ENCODE measurements at places on chromosomes 12 and 14. TPM values are rescaled to one million over a fixed set of nuclear protein-coding genes. Genes with fewer than 3 reads are reported as not detected.

The RIMBP2 gene
- total RNA-seq = not detected

The DPPA3 gene
- total RNA-seq = not detected

The LGR5 gene
- not detected for total RNA-seq

The LUM gene
- total RNA-seq = 46.1 TPM

The SMAGP gene
- 15.6 TPM for total RNA-seq

The FCF1 gene
- 37.1 TPM for total RNA-seq

The ACOT4 gene
- 0.54 TPM for total RNA-seq

The KSR2 gene
- not detected for total RNA-seq

The MDP1 gene
- 16.7 TPM for total RNA-seq

- no peak for DNase-seq
Measured at GRCh38 chr12:85779768-85780167, 56.4 kb downstream of the RASSF9 start.

- no peak for DNase-seq
Measured at GRCh38 chr14:64711039-64711438, 6.8 kb downstream of the PLEKHG3 start.

GRCh38 chr12:31324845-31325523 lies 966 bp downstream of the SINHCAF start:
- DNase-seq = peak; percentile 49

- no peak for DNase-seq
Measured at GRCh38 chr14:97070259-97070658, 273.1 kb downstream of the VRK1 start.

GRCh38 chr12:132075714-132076553 lies 68.2 kb downstream of the DDX51 start:
- no peak for DNase-seq

DNA sequence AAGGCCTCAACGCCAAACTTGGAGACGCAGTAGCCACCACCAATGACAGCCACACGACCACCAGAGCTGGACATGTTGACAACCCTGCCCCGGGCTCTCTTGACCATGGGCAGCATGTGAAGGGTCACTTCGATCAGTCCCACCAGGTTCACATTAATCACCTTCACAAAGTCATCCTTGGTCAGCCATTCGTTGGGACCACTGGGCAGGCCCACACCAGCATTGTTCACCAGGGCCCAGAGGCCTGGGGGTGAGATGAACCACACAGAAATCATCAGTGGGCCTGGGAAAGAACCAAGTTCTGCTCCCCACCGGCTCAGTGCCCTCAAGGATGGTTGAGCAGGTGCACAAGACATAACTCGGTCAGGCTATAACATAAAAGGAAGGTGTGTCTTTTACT lies 4.0 kb downstream of the SDR9C7 start:
- no peak for DNase-seq

DNA sequence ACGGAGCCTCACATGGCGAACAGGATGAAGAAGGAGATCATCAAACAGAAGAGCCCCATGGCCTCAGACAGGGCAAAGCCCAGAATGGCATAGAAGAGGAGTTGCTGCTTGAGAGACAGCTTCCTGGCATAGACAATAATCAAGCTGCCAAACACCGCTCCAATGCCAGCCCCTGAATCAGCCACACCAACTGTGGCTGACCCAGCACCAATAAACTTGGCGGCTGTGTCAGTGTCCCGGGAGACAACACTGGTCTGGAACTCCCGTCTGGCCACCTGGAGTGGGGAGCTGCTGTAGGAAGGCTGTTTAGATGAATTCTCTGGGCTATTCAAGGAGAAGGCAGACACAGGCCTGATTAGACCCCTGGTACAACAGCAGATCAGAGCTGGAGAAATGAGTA lies 100.1 kb downstream of the HEATR5A start:
- no peak for DNase-seq

GRCh38 chr12:66693901-66694513 lies 15.1 kb upstream of the GRIP1 start:
- DNase-seq = peak; percentile 69

DNA sequence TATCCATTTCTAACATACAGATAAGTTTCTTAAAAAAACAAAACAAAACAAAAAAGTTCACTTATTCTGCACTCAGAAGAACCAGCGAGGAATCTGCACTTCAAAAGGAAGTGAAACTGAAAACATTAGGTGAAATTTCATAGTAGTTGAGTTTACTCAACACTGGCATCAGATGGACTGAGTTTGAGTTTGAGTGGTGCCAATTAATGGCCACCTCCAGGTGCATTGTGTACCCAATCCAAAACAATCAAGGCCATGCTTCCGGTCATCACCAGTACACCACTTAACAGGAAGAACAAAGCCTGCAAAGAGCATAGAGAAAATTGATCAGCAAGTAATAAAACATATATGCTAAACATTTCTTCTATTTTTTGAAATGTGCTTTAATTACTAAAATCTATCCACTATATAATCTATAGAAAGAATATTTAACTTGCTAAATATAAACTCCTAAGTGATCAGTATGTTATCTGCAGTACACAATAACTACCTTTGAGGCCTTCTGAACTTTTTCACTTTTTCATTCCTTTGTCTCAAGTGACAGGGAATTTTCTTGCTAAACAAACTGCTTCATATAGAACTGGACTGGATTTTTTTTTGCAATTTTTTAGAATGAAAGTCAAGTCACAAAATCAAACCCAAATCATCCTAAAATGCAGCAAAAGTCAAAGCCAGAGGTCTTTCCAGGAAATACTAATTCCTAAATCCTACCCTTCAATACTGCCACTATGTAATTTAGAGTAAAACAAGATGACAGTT lies 11.5 kb downstream of the SLC38A2 start:
- no peak for DNase-seq

DNA sequence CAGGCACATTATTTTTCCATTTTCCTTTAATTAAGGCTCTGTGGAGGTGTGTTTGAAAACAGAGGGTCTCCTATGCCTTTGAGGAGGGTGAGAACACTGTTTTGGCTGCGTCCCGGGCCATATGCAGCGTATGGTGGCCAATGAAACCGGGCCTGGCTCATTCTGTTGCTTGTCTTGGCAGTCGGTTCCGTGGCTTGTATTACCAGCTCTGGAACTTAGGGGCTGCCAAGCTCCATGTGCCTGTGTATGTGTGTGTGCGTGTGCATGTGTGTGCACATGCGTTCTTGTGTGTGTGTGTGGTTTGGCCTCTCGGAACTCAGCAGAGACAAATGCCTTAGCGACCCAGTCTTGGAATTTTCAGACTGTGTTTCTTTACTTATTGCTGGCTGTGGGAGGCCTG lies 2.7 kb downstream of the JDP2 start:
- DNase-seq = peak; percentile 58

DNA sequence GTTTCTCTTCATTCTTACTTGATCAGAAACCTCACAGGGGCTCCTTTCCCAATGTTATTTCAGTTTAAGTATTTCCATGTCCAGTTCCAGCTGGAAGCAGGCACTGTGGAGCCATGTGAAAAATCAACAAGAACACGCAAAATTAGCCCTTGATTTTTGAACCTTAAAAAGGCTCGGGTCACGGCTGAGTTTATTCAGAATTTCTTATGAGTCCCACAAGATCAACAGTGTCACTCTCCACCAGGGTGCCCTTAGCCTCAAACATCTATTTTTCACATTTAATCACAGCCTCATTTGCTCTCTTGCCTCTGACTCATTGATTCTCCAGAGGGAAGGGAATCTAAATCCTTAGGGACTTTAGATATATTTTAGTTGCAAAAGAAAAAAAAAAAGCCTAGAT lies 157.7 kb upstream of the AVPR1A start:
- no peak for DNase-seq

DNA sequence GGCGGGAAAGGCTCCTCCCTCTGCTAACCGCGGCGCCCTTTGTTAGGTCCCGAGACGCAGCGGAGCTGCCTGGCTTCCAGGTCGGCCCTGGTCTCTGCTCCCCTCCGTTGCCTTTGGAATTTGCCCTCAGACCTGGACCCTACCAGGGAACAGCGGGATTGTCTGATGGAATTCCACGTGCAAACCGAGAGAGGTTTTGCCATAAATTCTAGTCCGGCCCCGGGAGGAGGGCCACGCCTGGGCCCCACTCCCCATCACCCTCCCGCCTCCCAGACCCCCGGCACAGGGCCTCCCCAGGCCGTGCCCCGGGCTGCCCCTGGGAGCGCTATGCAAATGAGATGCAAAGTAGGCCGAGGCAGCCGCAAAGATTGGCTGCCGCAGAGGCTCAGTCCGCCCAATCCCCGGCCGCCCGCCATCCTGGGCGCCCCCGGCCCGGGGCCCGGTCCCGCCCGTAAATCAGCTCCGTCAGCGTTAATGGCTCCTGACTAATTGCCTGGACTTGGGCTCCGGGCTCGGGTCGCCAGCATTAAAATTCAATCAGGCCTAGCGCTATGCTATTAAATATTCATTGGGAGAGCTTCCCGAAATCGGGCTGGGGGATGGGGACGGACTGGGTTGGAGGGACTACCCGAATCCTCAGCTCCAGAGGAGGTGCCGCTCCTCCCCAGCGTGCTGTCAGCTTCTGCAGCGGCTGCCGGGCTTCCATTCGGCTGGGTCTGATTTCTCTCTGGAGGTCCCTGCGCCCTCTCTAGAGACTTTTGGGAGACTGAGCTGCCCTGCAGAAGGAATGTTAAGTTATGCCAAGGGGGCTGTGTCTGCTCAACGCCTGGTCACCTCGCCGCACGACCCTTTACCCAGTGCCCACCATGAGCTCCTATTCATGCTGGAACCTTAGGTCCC lies 15.7 kb upstream of the FIGNL2 start:
- no peak for DNase-seq

DNA sequence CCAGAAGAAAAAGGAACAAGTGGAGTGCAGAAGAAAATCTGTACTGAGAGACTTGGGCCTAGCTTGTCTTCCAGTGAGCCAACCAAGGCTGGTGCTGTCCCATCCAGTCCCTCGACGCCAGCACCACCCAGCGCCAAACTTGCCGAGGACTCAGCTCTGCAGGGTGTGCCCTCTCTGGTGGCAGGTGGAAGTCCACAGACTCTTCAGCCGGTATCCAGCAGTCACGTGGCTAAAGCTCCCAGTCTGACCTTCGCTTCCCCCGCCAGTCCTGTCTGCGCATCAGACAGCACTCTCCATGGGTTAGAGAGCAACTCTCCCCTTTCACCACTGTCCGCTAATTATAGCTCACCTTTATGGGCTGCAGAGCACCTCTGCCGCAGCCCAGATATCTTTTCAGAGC lies 15.6 kb downstream of the CIPC start:
- DNase-seq = no peak

DNA sequence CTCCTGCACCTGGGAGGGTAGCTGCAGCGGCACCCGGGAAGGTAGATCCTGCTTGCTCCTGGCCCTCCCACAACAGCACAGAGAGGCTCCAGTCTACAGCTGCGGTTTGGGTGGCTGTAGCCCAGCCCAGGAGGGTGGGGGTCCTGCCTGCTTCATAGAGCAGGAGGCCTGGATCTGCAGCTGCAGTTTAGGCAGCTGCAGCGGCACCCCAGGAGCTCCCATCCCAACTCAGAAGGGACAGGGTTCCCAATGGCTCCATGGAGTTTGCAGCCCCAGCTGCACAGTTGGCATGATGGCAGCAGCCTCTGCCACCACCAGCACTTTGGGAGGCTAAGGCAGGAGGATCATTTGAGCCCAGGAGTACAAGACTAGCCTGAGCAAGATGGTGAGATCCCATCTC lies 38.5 kb downstream of the TIMELESS start:
- DNase-seq = no peak

DNA sequence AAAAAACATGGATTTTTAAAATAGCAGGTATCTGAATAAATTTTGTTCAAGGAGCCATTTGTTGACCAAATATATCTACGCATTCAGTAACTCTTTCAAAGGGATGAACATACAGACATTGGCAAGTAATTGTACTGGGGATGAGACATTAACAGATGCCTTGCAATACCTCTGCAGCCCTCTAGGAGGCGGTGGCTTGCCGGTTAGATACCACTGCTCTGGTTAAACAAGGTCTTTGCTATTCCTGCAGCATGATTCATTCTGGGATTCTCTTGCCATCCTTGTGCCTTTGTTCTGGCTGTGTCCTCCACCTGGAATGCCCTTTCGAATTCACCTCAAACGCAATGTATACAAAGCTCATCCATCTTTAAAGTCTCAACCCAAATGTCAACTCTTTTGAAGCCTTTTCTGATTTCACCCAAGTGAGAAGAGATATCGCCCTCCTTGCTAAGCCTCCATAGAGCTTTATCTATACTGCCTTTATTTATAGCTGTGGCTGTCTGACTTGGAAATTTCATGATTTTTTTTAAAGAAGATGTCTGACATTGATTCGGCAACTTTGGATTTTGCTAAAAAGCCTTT lies 131.0 kb upstream of the SRRM4 start:
- DNase-seq = no peak

DNA sequence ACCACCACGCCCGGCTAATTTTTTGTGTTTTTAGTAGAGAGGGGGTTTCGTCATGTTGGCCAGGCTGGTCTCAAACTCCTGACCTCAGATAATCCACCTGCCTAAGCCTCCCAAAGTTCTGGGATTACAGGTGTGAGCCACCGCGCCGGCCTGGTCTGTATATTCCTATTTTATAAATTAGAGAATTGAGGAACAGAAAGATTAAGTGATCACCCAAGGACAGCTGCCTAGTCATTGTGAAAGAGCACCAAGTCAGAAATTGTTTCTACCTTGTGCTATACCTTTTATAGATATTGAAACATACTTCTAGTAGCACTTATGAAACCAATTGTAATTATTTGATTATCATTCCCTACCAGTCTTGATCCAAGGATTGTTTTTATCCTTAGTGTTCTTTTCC lies 1.9 kb downstream of the KNTC1 start:
- no peak for DNase-seq

DNA sequence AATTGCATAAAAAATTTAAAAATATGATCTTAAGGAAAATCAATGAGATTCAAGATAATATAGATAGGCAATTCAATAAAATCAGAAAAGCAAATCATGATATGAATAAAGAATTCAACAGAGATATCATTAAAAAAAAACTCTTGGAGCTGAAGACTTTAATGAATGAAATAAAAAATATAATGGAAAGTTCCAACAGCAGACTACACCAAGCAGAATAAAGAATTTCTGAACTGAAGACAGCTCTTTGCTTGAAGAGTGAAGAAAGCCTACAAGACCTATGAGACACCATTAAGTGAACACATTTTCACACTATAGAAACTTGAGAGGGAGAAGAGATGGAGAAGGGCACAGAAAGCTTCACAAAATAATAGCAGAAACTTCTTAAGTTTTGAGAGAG lies 45.9 kb downstream of the PLBD1 start:
- no peak for DNase-seq

DNA sequence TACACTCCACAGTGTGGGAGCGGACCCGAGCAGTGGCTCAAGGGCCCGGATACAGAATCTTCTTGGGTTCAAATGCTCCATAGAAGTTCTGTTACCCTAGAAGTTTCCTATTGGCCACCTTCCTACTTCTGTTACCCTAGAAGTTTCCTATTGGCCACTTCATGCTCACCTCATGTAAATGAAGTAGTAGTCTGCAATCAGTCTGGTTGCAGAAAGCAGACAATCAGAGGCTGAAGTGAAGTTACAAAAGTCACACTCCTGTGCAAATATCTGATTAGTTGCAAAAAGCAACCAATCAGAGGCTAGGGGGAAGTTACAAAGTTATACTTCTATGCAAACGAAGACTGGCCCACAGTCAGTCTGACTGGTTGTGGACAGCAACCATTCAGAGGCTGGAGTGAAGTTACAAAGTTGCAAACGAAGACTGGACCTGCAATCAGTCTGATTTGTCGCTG lies 77.8 kb upstream of the CPNE8 start:
- DNase-seq = no peak

Measured in IMR-90 (cell line).